ENCODE measurements at places on chromosomes 4 and X. TPM values are rescaled to one million over a fixed set of nuclear protein-coding genes. Genes with fewer than 3 reads are reported as not detected.

DNA sequence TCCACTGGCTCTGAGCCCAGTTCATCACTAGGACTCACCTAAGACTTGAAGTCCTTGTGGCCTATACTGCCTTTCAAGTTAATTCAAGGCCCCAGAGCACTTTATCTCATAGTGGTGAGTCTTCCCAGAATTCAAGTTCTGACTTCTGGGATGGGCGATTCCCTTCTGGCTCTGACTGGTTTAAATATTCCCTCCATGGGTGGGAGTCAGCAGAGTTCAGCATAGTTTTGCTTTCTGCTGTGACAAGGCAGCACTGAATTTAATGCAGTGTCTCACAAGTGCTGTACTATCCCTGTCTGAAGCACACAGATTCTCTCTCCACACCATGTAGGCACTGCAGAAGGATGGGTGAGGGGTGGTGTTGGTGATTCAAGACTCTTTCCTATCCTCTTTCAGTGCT lies 46.5 kb downstream of the KLF8 start:
- no peak for DNase-seq

GRCh38 chr4:78250500-78250899 lies 193.4 kb downstream of the FRAS1 start:
- DNase-seq = no peak

DNA sequence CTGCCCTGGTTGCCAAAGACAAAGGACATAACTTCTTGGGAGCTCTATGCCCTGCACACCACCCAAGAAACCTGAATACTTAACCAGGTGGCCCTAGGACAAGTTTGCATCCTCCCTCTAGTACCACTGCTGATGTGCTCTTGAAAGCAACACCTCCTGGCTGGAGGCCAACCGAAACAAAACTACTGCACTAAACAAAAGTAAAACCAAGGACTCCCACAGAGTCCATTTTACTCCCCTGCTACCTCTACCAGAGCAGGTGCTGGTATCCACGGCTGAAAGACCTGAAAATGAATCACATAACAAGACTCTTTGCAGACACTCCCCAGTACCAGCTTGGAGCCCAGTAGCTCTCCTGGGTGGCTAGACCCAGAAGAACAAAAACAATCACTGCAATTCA lies 941.8 kb downstream of the RAPGEF2 start:
- DNase-seq = no peak

GRCh38 chr4:75154994-75155393 lies 222.1 kb downstream of the PARM1 start:
- DNase-seq = no peak

DNA sequence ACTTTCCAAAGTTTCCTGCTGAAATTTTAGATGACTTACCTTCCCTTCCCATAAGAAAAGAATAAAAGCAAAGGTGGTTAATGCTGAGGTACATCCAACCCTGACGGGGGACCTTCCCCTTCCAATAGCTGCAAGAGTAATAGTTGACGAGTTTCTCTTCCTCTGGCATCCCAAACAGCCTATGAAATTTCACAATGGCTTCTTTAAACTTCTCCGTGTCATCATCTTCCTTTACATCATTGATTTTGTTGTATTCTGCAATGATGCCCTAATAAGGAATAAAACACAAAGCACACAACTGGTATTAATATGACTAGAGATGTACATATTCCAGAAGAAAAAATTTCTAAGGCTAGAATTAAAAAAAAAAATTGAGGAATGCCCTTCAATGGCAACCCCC lies 76.6 kb downstream of the TBC1D9 start:
- DNase-seq = no peak

DNA sequence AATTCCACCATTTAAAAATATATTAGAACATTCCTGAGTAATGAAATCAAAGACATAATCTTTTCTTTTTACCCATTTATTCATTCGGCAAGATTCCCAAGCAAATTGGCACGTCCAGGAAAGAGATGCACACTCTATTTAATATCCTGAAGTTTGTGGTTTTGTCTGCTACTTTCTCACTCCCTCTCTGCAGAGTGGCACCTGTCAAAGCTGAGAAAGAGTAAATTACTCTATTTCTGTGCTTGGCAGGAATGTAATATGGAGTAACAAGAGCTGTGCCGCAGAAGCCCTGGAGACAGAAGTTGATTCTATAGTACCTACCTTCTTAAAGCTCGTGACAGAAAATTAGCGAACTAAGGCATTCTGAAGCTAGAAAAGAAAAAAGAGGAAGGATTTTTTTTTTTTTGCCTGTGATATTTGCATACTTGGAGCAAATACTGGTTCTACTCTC lies 5.5 kb downstream of the GSTCD start:
- DNase-seq = no peak

DNA sequence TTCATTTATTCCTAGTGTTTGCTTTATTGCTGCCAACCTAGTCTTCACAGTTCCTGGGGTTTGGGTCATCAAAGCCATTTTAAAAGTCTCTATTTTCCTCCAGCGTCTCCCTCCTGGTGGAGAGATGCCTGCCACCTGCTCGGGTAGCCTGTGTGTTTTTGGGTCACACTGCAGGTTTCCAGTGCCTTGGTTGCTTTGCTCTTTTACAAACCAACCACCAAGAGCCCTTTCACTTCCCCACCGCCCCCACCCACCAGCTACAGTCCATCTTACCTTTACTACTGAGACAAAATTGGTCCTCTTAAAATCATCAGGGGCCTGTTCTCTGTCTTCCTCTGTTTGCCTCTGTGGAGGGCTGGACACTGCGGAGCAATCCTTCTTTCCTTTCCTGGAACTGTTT lies 280.5 kb upstream of the GATB start:
- no peak for DNase-seq

DNA sequence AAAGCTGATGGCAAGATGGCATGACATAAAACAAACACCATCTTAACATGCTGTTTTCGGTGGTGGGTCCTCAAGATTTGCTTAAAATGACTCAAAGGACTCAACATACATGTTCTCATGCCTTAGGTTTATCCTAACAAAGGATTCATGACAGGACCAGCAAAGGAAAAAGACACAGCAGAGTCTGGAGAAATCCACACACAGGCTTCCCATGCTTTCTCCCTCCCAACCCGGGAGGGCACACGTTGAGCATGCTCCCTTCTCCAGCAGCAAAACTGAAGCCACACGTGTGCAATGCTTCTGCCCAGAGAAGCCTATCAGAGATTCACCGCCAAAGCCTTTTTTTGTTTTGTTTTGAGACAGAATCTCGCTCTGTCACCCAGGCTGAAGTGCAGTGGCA lies 39.9 kb downstream of the SAT1 start:
- DNase-seq = no peak

DNA sequence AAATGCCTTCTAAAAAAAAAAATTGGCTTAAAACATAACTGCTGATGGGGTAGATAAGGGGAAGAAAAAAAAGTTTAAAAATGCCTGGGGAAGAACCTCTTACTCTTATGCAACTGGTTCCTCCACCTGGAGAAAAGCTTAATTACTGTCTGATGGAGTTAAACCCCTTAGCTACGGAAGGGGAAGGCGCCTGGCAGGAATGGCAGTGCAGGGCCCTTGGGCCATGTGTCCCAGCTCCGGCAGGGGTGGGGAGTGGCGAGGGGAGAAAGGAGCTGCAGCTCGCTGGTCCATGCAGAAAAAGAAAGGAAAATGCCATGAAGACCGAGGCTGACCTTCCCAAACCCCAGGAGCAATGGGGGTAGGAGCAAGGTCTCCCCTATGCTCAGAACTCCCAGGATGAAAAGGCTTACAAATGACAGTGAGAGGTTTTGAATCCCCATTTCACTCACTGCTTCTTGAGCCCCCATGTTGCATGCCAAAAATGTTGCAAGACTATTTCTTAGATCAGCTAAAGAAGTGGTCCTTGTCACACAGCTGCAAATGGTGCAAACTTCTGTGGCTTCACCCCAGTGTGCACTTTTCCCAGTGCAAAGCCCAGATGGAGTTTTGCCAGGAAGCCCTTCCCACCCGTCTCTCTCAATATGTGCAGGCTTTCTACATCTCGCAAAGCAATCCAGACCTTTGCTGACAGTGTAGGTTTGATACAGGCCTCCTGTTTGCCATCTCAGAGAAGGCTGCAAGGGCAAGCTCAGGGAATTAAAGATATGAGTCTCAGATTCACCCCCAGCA lies 204.8 kb upstream of the CT83 start:
- no peak for DNase-seq

DNA sequence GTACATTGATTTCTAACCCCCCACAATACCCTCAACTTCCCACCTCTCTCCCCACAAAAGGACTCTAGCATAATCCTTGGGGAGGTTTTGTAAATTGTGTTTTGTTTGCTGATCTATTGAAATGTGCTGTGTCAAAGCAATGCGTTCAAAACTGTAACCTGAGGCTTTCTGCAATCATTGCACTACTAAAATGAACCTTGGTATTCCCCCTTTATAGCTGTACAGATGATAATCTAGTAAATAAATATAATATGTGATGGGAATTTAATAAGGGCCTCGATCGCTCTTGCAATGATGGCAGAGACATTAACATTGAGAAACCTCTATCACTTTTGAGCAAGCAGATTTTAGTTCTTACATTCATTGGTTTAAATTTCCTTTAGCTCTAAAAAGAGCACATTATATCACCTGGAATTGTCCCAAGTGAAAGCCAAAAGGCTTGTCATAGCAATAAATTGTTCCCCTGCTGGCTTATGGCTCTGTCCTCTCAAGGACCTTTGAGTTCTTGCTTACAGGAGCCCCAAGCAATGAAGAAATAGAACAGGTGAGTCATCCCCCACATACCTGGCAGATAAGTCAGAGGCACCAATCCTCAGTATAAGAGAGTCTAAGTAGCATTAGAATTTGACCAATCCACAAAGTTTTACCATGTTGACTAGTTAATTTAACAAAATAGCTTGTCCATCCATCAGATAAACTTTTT lies 18.4 kb upstream of the ACE2 start:
- no peak for DNase-seq

DNA sequence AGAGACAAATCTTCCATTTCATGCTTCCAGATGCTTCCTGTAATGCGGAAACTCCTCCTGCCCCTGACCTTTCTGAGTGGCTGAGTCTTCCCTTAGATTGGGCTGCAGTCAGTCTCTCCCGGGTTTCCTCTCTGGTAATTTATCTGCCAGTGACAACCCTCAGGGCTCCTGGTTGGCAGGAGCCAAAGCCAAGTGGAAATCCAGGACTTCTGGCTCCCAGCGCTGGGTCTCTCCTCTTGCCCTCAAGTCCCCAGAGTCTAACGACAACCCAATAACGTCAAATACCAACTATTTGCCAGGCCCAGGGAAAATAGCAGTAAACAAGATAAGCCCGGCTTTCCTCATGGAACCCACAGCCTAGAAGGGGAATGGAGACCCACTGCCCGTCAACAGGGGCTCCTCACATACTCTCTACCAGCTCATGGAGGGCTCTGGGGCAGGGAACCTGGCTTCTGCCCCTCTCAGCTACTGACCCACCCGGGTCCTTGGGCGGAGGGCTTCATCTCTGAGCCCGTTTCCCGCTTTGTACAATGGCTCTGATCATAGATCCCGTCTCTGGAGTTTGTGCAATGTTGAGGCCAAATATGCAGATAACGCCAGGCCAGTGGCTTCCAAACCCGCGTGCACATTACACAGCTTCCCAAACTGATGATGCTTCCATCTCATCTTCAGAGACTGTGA lies 1.1 kb upstream of the TBC1D14 start:
- no peak for DNase-seq

DNA sequence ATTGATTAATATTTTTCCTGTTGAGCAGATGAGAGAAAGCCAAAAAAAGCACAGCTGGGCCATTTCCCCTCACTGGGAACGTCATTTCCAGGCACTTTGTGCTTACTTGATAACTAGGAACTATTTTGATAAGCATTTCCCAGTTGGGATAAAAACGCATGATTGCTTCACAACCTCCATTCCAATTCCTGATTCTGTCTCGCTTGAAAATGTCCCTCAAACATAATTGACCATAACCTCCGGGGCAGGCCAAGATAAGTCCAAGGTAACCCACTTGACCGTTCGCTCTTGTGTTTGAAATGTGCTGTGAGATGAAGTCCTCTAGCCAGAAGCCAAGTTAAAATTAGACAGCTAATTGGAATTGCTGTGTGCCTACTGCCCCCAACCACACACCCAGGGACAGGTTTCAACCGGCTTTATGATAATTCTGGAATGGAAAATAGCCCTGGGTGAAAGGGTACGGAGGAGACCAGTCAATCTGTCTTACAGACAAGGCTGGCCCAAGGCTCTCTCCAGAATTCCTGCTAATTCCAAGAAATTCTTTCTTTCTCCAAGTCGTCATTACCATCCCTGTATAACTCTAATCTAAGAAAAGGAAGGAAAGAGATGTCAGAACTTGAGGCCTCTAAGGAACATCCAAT lies 137.1 kb downstream of the MID1 start:
- DNase-seq = no peak

- no peak for DNase-seq
Observed at GRCh38 chr4:620201-620600, 5.2 kb upstream of the PDE6B start.

GRCh38 chr4:58064653-58065052 lies 954.5 kb upstream of the IGFBP7 start:
- DNase-seq = no peak

DNA sequence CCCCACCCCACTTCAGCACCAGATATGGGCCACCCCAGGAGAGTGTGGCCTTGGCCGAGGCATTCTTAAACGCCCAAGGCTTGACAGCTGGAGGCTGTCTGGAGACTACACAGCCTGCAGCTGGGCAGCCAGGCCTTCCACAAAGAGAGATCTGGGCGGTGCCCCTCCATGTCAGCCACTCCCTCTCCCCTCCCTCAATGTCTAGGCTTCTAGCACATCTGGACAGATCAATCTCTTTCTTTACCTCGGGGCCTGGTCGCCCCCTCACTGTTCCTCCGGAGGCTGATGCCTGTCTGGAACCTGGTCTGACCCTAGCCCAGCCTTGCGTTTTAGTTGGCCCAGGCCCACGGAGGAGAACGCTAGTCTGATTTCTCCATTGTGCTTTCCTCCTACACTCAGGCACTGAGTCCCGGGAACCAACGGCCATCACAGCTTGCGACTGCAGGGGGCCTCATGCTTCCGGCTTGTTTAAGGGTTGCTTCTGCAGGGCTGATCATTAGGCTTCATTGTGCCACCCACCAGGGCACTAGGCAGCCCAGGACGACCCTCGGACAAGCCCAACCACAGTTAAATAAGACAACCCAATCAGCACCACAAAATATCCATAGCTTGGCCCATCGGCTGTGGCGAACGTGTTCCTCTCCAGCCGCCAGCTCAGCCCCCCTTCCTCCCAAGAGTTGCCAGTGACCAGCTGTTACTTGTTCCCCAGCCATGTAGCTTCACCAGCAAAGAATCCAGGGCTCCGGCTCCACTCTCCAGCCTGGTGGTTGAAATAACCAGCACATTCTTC lies 200.6 kb downstream of the BCOR start:
- no peak for DNase-seq

GRCh38 chr4:113756005-113756410 lies 5.5 kb downstream of the CAMK2D start:
- no peak for DNase-seq

- DNase-seq = no peak
Observed at GRCh38 chrX:38304010-38304409, 23.3 kb downstream of the RPGR start.

GRCh38 chr4:188989371-188989770 lies 850.1 kb downstream of the TRIML1 start:
- DNase-seq = no peak

GRCh38 chr4:114598191-114599121 lies at the start of gene UGT8:
Gene UGT8 (plus strand): TSS chr4:114598807. CDS start chr4:114622881, 24,074 bp downstream.
- DNase-seq = peak; percentile 93

The NPY2R gene
- 1.7 TPM for total RNA-seq

The FGA gene
- not detected for total RNA-seq

The CCKAR gene
- not detected for total RNA-seq

The CXCL11 gene
- total RNA-seq = not detected

The ITM2A gene
- total RNA-seq = 36.0 TPM

The SEC24B gene
- total RNA-seq = 41.7 TPM

The HTRA3 gene
- 2.5 TPM for total RNA-seq

The PLS3 gene
- total RNA-seq = 33.0 TPM
